Effector CD4-positive, alpha-beta T cell (primary cell): ENCODE measurements at places on chromosomes 5 and 9.

GRCh38 chr5:175444060-175444904 lies at the start of gene DRD1:
Gene DRD1 (minus strand): TSS chr5:175444182. CDS start chr5:175443099, 1,083 bp downstream.
- DNase-seq: peak; percentile 17

- no peak for DNase-seq
Measured at GRCh38 chr5:97544678-97545077, 361.6 kb upstream of the RIOK2 start.

DNA sequence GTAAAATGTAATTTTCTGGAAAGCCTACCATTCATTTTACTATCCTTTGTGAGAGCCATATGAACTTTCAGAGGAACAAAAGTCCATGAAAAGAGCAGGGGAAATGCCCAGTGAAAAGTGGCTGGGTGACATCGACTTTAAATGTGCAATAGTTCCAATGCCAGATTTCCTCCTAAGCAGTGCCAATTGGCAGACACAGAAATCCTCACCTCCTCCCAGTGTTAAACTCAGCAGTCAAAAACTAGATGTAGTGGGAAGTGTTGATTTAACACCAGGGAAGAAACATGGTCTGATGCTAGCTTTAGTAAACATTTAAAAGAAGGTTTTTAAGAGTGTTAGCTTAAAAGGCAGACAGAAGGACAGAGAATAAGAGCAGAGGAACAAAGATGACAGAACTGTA lies 2055.2 kb downstream of the MAT2B start:
- no peak for DNase-seq

DNA sequence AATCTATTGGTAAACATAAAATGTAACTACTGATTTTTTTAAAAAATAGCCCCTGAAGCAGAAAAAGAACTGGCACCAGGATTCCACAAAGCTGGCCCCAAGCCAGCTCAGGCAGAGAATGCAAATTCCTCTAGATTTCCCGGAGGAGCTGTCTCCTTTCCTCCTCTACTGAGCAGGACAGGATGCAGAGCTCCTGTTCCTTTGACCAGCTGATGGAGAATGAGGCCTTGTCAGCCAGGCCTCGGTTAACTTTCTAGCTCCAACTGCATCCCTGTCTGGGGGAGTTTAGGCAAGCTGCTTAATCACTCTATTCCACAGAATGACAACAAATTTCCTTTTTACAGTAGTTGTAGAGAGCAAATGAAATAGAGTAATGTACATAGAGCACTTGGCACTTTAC lies 155.5 kb downstream of the GNAQ start:
- no peak for DNase-seq

GRCh38 chr5:1217596-1218206 lies 7.5 kb upstream of the SLC6A18 start:
- DNase-seq: no peak

- no peak for DNase-seq
Measured at GRCh38 chr5:87829217-87829551, 416.5 kb upstream of the CCNH start.

- DNase-seq: no peak
Measured at GRCh38 chr5:53089481-53089991, 20.0 kb downstream of the MOCS2 start.

DNA sequence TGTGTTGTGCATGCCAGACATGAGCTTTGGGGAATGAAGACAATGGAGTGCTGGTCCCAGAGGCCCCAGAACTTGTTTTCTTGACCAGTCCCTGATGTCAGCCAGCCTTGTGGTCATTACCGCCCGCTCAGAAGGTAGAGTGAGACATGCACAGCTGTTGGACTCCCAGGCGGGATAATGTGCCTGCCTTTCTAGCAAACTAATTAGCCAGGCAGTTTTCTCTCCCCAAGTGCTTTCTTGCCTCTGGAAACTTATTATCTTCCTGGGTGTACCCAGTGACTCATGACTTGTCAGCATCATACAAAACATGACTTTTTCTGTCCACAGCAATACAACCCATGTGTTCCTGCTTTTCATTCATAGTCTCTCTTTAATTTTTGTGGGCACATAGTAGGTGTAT lies 131.1 kb downstream of the RMI1 start:
- DNase-seq: no peak

- no peak for DNase-seq
Measured at GRCh38 chr9:121283080-121283398, 15.1 kb downstream of the GSN start.

DNA sequence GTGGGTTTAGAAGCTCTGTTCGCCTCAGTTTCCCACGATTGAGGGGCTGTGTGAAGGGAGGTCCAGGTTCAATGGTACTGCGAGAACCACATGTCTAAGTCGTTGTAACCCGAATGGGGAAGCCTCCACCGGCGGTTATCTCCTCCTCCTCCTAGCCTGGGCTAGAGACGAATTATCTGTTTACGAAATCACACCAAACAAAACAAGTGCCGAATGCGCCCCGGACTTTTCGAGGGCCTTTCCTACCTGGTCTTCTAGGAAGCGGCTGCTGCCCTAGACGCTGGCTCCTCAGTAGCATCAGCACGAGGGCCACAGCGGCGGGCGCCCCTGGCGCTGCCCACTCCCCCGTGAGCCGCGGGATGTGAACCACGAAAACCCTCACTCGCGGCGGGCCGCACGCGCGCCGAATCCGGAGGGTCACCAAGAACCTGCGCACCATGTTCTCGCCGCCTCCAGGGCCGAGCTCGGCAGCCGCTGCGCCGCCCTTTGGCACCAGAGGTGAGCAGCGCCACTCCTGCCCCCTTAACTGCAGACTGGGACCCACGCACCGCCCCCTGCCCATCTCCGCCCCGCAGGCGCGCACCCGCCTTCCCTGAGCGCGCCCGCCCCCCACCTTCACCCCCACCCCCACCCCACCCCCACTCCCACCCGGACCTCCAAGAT lies at the start of gene CDKN2A:
Gene CDKN2A, minus strand, starts transcription at position 500 of the 663 bp plus-strand sequence.
- DNase-seq: peak; percentile 24

- no peak for DNase-seq
Measured at GRCh38 chr5:162956570-162956969, 480.8 kb upstream of the CCNG1 start.

- no peak for DNase-seq
Measured at GRCh38 chr5:84260140-84260539, 124.5 kb downstream of the EDIL3 start.

DNA sequence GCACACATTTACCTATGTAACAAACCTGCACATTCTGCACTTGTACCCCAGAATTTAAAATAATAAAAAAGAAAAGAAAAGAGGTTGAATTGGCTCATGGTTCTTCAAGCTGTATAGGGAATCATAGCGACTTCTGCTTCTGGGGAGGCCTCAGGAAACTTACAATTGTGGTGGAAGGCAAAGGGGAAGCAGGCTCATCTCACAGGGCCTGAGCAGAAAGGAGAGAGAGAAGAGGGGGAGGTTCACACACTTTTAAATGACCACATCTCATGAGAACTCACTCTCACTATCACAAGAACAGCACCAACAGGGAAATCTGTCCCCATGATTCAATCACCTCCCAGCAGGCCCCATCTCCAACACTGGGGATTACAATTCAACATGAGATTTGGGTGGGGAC lies 214.6 kb downstream of the CDK5RAP2 start:
- no peak for DNase-seq

- DNase-seq: no peak
Measured at GRCh38 chr9:3511551-3511950, 14.2 kb downstream of the RFX3 start.

GRCh38 chr9:113882181-113882580 lies 6.1 kb downstream of the ZNF618 start:
- DNase-seq: no peak

DNA sequence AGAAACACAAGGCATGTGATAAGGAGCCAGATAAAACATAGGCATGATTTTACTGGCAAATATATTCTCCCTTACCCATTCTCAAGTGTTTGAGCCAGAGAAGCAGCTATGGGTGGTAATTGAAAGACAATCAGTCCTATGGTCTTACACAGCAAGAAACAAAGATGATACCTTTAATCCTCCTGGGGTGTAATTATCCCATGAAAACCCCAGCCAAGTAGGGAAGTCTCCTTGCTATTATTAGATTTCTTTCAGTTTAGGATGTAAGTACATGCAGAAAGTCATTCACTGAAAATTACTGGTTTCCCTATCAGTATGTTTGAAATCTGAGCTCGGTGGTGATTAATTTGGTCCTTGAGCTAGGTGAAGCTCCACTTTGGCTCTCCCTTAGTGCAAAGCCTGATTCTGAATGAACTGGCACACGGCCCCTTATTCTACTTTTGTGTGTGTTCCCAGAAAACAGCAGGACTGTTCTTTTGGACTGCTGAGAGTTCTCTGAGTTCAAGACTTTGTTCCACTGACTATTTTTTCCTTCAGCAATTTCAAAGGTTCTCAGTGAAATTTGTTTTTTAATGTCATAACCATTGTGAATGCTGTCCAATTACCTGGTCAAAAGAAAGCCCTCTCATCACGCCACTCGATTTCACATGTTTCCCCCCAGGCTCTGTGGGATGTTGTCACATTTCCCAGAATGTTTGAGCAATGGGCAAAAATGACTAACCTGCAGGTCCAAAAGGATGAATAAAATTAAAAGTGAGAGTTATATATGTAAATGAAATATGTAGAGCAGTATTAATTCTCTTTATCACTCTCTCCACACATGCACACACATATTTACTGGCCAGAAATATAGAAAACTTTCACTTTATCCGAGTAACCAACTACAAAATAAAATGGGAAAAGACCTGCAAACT lies 343.0 kb downstream of the RAB3C start:
- no peak for DNase-seq

DNA sequence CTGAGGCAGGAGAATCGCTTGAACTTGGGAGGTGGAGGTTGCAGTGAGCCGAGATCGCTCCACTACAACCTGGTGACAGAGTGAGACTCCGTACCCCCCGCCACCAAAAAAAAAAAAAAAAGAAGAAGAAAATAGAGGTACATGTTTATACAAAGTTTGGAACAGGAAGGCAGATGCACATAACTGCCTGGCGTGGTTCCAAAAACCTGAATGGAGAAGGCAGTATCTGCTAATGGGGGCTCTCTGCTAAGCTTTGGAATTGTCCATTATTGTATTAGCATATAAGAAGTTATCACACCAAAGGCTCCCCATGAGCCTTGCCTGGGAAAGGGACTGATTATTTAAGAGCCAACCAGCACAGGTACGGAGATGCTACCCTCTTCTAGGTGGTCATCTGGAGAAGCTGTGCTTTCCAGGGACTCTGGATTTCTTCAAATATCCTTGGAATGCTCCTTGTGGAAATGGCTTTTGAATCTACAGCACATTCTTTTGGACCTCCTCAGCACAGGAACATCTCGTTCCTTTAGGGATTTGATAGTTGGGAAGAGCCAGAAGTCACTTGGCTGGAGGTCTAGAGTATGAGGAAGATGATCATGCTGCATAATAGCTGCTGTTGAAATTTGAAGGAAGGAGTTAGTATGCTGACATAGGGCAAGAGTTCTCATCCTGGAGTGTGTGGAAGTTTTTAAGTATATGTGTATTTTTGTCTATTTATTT lies 42.5 kb upstream of the ABCA1 start:
- no peak for DNase-seq
